ENCODE measurements at places on chromosomes 2 and 18. TPM values are rescaled to one million over a fixed set of nuclear protein-coding genes. Genes with fewer than 3 reads are reported as not detected.

The SERPINB5 gene
- polyA plus RNA-seq, result not detected

DNA sequence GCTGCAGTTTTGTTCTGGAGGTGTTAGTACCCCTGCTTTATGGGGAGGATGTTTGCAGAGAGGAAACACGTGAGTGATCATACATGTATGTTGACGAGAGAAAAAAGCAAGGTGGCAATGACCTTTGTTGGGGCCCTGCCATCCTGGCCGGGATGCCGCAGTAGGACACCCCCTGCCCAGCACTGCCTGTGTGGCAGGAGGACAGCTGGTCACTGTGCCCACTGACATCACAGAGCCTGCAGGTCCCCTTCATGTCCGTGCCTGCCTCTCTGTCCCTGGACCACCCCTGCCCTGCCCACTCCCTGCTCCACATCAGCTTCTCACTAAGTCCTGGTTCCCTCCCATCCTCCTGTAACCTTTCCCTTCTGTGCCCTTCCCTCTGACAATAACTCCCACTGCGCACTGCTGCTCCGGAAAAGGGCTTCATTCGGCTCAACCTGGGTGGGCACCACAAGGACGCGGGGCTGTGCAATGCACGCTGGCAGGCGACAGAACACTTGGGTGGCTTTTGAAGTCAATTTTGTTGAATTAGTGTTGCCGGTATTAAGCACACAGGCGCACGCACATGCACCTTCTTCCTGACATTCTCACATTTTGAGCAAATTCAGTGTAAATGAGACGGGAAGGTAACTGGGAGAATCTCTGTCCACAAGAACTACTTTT lies 51.5 kb upstream of the TWIST2 start:
- DNase-seq, result no peak

The FEV gene
- 0.08 TPM for polyA plus RNA-seq

- DNase-seq, result no peak
Measured at GRCh38 chr2:61911510-61911909, 6.0 kb downstream of the COMMD1 start.

- no peak for DNase-seq
Measured at GRCh38 chr2:31168291-31168690, 30.1 kb upstream of the GALNT14 start.

DNA sequence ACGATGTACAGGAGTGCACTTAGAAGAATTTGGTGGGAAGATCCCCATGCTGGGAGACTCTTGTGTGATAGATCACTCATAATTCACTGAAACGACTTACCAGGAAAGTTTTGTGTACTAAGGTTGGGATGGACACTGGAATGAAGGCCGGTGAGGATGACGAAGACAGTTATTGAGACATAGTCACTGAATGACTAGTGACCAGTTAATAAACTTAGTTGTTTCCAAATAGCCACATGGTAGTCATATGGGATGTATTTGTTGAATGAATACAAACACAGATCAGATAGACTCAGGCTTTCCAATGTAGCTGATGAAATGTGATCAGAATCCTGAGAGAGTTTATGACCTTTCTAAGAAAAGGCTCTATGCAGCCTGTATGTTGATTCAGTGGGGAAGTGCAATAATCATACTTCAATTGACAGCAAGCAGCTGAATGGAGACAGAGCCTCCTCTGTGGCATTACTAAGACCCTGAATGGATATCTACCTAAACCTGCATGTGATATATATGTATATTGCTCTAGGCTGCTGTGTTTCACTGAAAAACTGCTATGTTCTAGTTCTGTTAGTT lies 20.4 kb downstream of the GDF7 start:
- no peak for DNase-seq

GRCh38 chr2:74847070-74847858 lies 13.3 kb downstream of the HK2 start:
- no peak for DNase-seq

The AGBL5 gene
- polyA plus RNA-seq, result 63.1 TPM

DNA sequence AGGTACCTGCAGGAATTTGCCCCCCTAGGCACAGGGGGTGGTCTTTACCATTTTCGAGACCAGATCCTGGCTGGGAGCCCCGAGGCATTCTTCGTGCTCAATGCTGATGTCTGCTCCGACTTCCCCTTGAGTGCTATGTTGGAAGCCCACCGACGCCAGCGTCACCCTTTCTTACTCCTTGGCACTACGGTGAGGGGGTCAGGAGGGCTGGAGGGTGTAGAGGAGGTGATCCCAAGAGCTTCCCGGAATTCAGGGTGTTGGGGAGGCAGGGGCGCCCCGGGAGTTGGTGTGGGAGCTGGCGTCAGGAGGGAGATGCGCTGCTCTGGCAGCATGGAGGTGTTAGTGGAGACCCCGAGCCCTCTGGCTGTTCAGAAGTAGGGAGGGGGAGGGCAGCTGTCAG lies 3.2 kb downstream of the GMPPA start:
- no peak for DNase-seq

The REG3A gene
- polyA plus RNA-seq, result not detected

The SNED1 gene
- 9.2 TPM for polyA plus RNA-seq

GRCh38 chr2:187008111-187008510 lies 159.1 kb upstream of the ZSWIM2 start:
- no peak for DNase-seq

The SPR gene
- 11.9 TPM for polyA plus RNA-seq

- no peak for DNase-seq
Measured at GRCh38 chr2:201058914-201059313, 12.6 kb downstream of the HYCC2 start.

The ARHGAP25 gene
- polyA plus RNA-seq, result 9.8 TPM

GRCh38 chr2:160157861-160158829 lies 41.9 kb downstream of the ITGB6 start:
- DNase-seq, result no peak

GRCh38 chr2:232444409-232445148 lies 11.4 kb upstream of the ALPI start:
- DNase-seq, result no peak

DNA sequence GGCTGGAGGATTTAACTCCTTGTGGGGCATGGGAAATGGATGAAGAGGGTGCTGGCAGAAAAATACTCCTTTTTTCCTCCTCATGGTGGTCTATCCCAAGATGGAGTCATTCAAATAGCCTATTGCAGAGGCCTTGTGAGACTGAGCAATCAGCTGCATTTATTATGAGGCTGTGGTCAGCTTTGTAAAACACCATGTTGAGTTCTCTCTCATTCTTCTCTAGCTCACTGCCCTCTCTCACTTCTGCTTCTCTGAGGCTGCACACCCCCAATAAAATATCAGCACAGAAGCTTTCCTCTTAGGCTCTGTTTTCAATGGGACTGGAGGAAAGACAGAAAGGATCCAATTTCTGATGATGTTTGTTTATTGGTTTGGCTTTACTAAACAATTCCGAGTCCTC lies 467.1 kb downstream of the ADCYAP1 start:
- DNase-seq, result no peak

DNA sequence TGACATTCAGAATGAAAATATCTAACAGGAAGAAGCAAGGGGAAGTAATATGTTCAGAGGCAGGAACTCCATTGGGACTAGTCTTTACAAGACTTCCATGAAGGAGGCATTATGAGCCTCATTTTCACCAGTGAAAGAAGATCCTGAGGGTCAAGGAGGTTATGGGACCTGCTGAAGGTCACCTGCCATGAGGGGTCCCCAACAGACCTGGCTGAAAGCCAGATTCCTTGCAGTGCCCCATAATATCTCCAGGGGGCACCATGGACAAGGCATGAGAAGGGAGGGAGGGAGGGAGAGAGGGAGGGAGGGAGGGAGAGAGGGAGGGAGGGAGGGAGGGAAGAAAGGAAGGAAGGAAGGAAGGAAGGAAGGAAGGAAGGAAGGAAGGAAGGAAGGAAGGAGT lies 27.9 kb downstream of the XDH start:
- no peak for DNase-seq

DNA sequence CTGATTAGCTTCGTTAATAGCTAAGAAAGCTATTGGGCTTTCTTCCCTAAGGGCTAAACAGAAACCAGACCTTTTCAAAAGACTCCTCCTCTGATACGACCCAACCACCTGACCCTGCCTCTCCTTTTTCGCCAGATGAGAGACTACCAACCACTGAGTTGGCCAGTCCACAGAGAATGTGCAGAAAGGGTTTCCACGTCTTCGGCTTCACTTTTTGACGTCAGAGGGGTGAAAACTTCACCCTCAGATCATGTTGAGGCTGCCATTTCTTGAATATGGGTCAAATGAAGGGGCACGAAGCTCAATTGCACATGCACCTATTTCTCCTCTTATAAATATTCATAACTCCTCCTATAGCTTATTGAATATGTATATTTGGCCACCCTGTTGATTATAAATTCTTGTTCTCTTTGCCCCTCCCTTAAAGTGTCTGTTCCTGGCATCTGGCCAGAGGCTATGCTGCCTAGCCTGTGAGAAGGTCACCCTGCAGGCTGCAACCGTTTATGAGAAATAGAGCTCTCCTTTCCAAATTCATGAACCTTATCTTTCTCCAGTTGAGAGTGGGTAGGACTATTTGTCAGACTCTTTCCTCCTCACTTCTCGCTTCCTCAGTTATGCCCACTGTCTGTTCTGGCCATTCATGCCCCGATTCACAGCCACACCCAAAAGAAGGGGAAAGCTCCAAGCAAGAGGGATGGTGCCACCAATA lies 301.6 kb downstream of the STK39 start:
- no peak for DNase-seq

DNA sequence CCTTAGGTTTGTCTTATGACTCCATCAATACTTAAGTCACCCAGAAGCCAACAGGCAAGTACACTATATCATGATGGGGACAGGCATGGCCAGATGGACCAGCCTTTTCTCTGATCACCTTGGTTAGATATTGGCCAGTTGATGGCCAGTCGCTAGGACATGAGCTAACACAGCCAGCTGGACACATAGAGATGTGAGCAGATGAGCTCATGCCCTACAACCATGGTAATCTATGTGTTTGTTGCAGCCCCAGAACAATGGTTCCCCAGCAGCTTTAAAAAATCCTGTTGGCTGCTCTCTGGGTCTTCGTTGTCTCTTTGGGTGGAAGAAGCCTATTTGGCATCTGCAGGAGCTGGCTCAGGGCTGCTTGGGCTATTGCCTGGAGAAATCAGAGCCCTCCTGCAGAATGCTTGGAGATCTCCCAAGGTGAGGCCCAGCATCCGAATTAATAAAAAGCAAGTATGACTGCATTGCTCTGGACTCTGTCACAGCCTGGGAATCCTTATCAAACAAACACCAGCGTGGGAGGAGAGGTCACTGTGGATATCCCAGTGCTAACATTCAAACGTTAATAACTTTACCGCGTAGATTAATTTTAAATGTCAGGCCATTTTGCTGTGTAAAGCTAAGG lies 62.3 kb upstream of the KLHL29 start:
- no peak for DNase-seq

The GCA gene
- 35.9 TPM for polyA plus RNA-seq

DNA sequence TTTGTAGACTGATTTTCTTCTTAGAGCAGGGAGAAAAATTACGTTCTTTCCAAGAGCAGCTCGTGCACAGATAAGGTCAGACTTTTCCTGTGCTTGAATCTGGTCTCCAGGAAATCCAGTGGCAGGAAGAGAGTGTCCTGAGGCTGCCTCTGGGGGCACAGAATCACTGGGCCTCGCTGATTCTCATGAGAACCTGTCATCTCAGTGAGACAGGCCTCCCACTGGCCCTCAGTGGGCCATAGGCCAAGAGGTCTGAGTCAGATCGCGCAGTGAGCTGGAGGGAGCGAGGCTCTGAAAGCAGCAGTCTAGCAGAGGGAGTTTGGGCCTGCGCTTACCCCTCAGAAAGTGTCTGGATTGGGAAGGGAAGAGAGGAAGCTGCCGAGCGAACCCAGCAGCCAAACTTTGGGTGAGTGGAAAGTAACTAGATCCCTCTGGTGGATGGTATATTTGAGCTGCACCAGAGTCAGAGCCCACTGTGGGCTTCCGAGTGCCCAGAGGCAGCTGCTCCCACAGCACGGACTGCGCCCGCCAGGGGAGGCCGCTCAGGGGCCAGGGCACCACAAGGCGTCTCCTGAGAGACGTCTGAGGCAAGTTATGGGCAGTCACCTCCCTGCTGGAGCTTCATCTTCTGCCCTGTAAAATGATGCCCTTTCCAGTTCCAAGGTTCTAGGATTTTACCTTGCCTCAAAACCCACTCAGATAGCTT lies 8.2 kb downstream of the GDF7 start:
- no peak for DNase-seq

The PJVK gene
- polyA plus RNA-seq, result 8.0 TPM

The TRABD2A gene
- 0.36 TPM for polyA plus RNA-seq

The PDE11A gene
- polyA plus RNA-seq, result 7.4 TPM

DNA sequence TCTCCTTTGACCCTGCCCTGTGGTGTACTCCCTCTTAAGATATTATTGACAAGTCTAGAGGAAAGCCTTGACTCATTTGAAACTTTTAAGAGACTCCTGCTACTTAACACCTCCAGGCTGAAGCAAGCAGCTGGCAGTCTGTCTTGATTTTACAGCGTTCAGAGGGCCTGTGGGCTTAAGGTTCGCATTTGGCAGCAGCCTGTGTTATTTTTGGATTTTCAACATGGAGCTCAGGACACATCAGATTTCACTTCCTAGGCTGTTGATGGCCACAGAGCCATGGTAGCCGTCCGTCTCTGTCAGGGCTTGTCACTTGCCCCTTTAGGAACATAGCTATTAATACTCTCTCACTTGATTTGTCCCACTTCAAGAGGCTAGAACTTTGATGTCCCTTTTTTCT lies 73.6 kb downstream of the VWA3B start:
- no peak for DNase-seq

The UNC80 gene
- polyA plus RNA-seq, result 1.8 TPM
